ENCODE measurements at places on chromosomes 12 and 14.

- no peak for DNase-seq
Measured at GRCh38 chr14:72640911-72641485, 252.9 kb downstream of the DPF3 start.

DNA sequence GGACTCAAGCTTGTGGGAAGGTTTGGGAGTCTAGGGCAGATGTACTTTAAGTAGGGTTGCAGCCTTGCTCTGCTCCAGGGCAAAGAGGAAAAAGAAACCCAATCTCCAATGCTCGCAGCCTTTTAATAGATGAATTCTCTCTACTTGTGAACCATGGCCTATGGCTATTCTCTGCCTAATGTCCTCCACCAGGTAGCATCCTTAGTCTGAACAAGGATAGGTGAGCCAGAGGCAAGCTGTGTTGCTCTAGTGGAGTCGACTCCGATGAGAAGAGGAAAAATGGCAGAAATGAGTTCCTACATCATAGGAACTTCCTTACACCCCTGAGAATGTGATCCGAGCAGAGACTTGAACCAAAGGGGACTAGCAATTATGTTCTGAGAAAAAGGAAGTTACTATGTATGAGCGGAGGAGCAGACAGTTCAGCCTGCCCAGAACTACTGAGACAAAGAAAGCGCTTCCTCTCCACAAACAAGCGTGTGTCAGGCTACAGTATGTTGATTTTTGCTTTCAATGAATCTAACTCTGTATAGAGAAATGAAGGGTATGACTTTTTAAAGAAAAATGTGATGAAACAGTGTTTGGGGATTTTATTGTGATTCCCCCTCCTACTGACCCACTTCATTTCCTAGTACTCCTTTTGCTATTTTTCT lies 153.6 kb upstream of the ARID2 start:
- DNase-seq = no peak

DNA sequence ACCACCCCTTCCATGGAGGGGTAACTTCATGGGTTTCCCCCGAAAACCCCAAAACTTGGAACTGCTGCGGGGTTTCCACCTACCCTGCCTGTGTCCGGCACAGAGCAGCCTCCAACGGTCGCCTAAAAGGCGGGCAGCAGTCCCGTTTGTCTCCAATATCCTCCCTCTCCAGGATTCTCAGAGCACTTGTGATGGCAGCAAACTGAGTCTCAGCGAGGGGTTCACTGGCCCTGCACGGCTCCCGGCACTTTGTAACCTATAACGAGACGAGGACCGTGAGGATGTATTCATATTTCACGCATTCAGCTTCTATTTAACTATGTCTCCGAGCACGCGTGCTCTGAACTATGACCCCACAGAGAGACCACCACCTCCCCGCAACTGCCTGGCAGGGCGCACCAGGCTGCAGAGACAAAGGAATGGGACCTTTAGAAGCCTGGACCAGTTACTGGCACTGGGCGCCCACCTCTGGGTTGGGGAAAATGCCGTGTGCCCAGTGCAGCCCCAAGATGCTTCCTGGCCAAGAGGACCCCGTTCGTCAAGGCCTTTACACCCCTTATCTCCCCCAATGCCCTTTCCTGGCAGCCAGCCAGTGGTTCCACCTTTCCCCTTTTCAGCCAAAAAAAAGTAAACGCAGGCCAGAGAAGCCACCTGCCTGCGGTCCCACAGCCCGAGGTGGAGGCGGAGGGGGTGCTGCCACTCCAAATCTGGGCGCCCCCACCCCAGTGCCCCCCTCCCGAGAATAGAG lies 173.1 kb upstream of the RTL1 start:
- no peak for DNase-seq

DNA sequence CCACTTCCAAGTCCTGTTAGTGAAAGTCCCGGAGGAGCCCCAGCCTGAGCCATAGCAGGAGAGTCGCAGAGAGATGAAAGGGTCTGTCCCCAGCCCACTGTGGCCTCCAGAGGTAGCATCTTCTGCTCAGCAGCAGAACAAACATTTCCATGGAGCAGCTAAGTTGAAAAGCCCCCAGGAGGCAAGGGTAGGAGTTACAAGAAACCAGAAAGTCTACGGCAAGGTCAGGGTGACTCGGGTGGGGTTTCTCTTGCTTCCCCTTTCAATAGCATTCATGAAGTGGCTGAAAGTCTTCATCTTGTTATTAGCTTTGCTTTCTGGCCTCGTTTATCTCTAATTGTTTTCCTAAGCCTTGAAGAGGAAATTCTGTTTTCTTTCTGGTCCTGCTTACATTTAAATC lies 151.2 kb upstream of the DIO3 start:
- no peak for DNase-seq

- DNase-seq = no peak
Measured at GRCh38 chr12:33383503-33383902, 56.1 kb downstream of the SYT10 start.

DNA sequence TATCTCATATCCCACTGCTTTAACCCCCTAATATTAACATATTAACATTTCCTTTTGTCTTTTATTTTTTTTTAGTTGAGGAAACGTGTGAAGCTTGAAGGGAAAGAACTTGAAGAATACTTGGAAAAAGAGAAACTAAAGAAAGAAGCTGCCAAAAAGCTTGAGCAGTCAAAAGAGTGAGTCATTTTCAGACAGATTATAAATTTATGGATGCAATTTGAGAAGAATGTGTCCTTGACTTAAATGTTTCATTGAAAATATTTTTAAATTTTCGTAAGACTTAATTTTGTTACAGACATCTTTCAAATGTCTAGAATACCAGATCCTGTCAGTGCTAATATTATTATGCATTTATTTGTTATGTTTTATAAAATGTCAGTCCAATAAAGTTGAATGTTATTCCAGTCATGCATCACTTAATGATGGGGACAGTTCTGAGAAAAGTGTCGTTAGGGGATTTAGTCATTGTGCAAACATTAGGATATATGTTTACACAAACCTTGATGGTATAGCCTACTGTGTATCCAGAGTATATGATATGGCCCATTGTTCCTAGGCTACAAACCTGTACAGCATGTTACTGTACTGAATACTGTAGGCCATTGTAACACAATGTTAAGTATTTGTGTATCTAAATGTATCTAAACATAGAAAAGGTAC lies 32.6 kb downstream of the CPSF2 start:
- DNase-seq = no peak

- no peak for DNase-seq
Measured at GRCh38 chr14:38202444-38203191, 5.1 kb upstream of the SSTR1 start.

- DNase-seq = no peak
Measured at GRCh38 chr12:49220972-49221371, 32.1 kb upstream of the TUBA1A start.

DNA sequence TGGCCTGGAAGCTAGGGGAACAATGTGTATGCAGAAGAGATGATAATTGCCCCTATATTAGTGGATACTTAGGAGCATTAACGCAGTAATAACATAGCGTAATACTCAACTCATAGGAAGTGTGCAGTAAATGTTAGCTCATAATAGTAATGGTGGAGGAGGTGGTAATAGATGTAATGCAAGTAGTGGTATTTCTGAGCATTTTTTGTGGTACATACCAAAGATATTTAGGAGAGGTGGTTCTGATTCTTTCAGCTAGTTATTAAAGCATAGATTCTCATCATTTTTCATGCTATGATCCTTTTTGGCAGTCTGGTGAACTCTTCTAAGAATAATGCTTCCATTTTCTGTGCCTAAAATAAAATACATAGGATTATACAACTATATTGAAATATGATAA lies 233.1 kb downstream of the PTPRO start:
- no peak for DNase-seq

- DNase-seq = no peak
Measured at GRCh38 chr14:100123618-100124017, 35.8 kb downstream of the DEGS2 start.

DNA sequence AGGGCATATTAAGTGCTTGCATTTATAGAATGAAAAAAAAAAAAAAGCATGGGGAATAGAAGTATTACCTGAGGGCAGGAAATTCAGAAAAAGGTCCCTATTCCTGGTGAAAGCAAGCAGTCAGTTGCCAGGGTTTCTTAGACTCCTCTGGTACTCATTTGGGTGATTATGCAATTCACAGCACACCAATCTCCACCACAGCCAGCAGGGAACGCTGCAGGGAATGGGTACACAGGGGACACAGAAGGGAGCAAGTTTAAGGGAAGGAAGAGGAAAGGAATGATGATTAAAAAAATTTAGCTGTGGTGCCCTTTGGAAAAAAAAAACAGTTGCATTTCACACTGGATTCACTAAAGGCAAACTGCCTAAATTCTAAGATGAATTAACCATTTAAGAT lies 14.2 kb downstream of the BLTP3B start:
- no peak for DNase-seq

GRCh38 chr12:85796001-85796400 lies 40.2 kb downstream of the RASSF9 start:
- DNase-seq = no peak

DNA sequence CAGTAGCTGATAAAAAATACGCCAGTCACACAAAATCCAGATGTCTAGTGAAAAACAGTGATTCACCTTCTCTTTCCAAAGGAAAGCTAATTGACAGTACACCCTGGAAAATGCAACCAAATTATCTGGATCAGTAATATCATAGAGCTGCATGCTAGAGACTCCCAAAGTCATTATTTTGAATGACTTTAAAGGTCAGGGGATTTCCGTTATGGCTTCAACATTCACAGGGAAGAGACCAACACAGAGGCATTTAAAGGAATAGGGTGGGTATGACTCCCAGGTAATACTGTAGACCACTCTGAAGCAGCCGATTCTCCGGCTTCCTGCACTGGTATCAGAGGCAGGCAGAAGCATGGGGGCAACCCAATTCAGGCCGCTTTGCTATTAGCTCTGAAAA lies 190.4 kb downstream of the STXBP6 start:
- no peak for DNase-seq

DNA sequence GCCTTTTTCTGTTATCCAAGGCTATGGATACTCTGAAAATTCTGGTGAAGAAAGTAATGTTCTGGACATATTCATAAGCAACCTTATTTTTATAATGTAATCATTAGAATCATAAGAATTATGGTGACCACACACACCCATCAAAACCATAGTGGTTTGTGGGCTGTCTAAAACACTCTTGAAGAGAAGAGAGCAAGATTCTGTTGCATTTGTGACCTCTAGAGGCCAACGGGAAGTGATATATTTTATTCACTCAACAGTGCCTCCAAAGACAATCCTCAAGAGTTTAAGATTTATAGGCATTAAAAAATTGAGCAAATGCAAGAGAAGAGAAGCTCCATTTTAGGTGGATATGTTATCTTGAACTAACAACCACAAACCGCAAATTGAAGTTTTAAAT lies 68.5 kb upstream of the LGR5 start:
- DNase-seq = no peak

DNA sequence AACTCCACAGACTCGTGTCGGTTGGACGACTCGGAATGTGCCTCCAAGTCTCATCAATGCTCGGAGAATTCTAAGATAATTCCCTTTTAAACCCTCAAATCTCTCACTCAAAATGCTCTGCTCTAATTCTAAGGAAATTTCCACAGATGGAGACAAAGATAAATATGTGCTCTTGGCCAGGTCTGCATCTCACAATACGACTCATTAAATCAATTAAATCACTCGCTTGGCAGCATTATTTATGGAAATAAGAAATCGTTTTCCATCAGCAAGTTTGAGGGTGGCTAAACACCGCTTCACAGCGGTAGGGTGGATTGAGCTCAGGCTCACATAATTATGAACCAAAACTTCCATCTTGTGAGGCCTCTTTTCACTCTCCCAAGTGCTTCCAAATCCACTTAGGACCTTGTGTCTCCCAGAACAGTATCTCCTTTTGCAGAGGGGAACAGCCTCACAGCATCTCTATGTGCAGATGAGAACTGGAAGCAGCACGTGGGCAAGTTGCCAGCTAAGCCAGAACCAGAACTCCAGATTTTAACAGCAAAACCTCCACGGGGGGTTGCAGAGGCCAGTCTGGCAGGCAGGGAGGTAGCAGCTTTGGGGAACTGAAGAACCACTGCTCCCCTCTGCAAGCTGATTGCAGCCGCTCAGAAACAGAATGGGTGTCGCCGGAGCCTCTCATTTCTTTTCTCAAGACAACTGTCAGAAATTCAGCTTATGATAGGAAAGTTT lies 43.8 kb downstream of the RIMBP2 start:
- DNase-seq = no peak

DNA sequence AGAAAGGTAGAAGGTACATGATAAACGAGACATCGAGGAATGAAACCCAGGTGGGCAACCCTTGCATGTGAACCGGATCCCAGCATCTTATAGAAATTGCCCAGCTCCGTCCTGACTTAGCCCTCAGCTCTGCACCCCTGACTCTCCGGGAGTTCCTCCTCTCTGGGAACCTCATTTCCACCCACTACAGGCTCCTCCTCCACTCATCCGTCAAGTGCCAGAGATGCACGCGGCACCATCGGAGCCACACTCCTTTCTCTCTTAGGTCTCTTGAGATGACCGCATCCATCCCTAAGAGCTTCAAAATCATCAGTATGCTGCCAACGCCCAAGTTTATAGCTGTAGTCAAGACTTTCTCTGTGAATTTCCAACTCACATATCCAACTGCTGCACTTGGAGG lies 84.7 kb downstream of the TTC7B start:
- DNase-seq = no peak

All from stimulated activated naive CD8-positive, alpha-beta T cell treated with anti-CD3 and anti-CD28 coated beads, Interleukin-15, amount 100 ng/mL, for 72 hours (primary cell).